COR-L47 (cell line): ENCODE measurements at places on chromosomes 2 and 18.

DNA sequence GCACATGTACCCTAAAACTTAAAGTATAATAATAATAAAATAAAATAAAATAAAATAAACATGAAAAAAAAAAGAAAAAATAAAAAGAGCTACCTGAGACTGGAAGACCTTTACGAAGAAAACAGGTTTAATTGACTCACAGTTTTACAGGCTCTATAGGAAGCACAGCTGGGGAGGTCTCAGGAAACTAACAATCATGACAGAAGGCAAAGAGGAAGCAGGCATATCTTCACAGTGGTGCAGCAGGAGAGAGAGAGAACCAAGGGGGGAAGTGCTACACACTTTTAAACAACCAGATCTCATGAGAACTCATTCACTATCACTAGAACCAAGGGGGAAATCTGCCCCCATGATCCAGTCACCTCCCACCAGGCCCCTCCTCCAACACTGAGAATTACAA is 379.3 kb upstream of the VWC2L start:
- DNase-seq, result no peak

- DNase-seq, result no peak
Measured at GRCh38 chr2:237431372-237431771, 17.4 kb upstream of the COL6A3 start.

- DNase-seq, result peak; percentile 70
Measured at GRCh38 chr2:134774786-134775641, 56.2 kb upstream of the TMEM163 start.

DNA sequence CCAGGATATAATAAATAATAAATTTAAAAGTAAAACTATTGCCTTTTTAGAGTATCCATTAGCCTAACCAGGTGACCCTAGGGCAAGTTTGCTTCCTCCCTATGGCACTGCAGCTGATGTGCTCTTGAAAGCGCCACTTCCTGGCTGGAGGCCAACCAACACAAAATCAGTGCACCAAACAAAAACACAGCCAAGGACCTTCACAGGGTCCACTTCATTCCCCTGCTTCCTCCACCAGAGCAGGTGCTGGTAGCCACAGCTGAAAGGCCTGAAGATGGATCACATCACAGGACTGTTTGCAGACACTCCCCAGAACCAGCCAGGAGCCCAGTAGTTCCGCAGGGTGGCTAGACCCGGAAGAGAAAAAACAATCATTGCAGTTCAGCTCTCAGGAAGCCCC is 108.8 kb downstream of the TWIST2 start:
- peak; percentile 50 for DNase-seq

- DNase-seq, result no peak
Measured at GRCh38 chr2:99857867-99858444, 284.4 kb downstream of the AFF3 start.

DNA sequence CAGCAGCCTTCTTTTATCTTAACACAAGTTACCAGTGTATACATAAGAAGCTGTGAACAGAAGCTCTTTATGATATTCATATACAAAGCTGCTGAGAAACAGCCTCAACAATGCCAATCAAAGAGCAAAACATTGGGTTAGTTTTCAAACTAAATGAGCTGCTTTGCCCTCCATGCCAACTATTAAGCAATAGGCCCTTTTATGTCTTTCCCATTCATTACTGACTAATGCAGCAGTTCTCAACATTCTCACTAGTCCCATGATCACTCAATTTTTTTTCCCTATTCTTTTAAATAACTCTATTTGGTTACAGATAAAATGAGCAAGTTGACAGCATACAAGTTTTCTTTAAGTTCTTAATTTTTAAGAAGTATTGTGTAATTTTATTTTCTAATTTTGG is 57.9 kb upstream of the FRZB start:
- no peak for DNase-seq

DNA sequence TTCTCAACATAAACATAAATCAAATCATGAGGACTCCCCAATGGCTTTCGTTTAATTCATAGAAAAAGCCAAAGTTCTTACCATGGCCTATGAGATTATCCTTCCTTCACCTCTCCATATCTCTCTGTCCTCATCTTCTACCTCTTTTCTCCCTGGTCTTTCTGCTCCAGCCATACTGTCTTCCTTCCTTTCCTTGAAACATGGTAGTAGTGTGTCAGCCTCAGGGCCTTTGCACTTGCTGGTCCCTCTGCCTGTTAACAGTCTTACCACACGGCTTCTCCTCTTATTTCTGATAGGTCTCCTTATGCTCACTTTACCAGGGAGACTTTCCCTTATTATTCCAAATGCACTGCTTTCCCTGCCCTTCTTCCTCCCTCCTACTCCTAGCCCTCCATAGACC is 25.6 kb downstream of the APOB start:
- no peak for DNase-seq
